ENCODE measurements at places on chromosomes 4 and X.
A peak's percentile ranks its signal among the peaks of the same experiment; 100 is the strongest.

DNA sequence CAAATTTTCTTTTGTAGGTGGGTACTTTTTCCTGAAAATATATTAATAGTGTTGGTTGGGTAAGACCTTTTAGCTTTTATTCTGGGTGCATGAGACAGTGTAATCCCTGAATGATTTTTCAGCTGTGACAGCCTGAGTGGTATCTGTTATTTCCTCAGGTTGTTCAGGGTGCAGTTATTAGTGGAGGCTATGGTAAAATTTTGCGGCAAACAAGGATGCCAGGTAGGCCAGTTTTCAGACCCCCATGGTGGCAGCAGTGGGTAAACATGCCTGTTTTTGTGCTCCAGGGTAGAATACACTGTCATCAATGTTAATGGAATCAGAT lies 47.9 kb upstream of the GRID2 start:
- no peak for DNase-seq

DNA sequence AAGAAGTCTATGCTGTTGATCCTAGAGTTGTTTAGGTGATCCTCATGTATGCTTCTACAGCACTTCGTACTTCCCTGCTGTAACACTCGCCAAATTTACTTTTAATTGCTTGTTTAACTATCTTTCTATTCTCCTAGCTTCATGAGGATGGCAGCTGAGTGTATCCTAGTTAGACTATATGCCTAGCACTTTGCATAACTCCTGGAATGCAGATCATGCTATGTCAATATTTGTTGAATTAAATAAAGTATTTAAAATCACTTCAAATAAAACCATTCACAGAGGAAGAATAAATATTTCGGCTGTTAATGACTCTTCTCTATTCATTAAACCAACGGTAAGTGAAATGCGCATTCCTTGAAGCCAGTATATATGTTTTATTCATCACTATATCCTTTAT lies 55.1 kb downstream of the F9 start:
- DNase-seq, result no peak

GRCh38 chrX:10615931-10616774 lies 4.2 kb downstream of the MID1 start:
- peak; percentile 45 for DNase-seq

- DNase-seq, result no peak
Measured at GRCh38 chr4:150679018-150679764, 97.2 kb downstream of the MAB21L2 start.
